Effector memory CD8-positive, alpha-beta T cell (primary cell): ENCODE measurements at places on chromosomes 13 and 19.

- DNase-seq = no peak
Measured at GRCh38 chr19:50943074-50943828, 9.6 kb downstream of the KLK5 start.

- DNase-seq = no peak
Measured at GRCh38 chr13:96377835-96378234, 287.9 kb downstream of the HS6ST3 start.

- no peak for DNase-seq
Measured at GRCh38 chr13:67742478-67742877, 512.3 kb upstream of the PCDH9 start.

GRCh38 chr13:25380082-25380481, 8.3 kb downstream of the ATP8A2 start:
- no peak for DNase-seq

DNA sequence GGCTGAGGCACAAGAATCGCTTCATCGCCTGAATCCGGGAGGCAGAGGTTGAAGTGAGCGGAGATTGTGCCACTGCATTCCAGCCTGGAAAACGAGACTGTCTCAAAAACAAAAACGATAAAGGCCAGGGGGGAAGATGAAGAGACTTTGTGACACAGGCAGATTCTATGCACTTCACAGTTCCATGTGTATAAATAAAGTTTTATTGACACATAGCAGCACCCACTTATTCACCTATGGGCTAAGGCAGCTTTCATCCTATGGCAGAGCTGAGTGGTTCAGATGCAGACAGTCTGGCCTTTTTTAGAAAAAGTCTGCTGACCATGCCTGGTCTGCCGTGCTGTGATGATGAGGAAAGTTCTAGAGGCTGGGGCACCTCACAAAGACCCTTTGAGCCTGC, 5.6 kb downstream of the LMNB2 start:
- DNase-seq = no peak
